ENCODE measurements at places on chromosomes 7 and 10.

DNA sequence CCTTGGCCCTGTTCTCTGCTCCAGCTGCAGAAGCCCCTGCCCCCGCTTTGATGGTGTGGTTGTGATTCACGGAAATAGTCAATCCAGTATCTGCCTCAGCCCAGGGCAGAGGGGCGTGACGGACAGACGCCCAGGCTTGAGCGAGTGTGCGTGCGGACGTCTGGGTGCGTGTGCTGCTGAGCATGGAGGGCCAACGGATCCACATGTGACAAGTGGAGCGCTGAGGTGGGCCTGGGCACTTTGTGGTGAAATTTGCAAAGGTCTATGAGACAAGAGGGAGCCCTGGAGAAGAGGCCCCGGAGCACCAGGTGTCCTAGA lies 94.4 kb downstream of the WDR37 start:
- DNase-seq = no peak

DNA sequence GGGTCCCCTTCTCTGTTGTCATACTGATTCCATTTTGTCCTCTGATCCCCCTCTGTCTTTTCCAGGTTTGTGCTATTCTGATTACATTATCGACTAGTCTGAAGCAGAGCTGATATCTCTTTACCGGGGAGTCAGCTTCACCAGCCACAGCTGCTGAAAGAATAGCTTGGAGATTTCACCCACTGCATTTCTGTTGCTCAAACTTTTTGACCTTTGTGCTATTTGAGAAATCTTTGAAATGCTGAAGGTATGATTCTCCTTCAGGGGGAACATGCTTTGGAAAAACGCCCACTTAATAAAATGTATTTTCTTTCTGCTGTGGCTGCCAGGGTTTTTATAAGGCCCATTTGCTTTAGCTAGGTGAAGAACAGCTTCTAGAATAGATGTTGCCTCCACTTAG lies 197.8 kb upstream of the TCF7L2 start:
- no peak for DNase-seq

- DNase-seq = no peak
These were observed 4.2 kb downstream of the PCDH15 start for GRCh38 chr10:54796881-54797280.

GRCh38 chr10:19488592-19489280 lies 327.5 kb upstream of the PLXDC2 start:
- DNase-seq = no peak

DNA sequence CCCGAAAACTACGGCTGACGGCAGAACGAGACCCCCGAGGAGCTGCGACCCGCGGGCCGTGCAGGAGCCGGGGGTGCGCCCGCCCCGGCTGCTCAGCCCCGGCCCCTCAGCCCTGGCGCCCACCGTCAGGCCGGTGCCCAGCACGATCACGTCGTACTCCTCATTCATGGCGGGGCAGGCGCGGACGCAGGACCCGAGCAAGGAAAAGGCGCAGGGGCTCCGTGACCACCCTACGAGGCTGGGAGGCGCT lies 218 bp downstream of the GDI2 start:
- DNase-seq = no peak

DNA sequence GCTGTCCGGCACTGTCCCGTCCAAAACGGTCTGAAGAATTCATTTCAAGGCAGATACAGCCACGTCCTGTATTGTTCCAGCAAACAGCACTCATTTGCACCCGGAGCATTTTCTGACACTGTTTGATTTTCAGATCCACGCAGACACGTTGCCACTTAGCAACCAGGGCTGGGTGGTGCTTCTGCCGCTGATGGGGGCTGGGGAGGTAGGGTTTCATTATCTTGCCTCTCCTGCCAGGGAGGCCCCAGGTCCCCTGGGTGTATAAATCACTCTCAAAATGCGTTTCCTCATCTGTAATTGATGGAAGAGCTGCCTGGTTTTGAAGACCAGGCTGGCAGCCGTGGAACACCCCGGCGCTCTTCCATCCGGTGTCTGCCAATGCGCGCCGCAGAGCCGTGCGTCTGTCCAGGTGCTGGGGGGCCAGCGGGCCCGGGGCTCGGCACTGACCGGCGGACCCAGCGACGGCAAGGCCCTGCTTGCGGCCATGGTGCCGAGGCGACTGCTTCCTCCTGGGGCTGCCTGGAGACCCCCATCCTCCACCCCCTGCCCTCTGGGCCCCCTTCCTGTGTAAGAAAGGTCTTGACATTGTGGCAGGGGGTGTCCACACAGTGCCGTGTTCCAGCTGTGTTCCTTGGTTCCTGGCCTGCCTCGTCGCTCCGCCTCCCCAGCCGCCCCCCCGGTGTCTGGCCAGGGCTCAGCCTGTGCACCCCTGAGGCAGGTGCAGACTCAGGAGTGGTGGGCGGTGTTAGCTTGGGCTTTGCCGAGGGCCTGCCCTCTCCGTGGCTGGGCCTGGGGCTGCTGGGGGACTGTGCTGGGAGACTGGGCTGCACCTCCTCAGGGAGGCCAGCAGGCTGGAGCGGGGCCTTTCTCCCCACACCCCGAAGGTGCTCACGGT lies 16.6 kb downstream of the ADGRA1 start:
- DNase-seq = no peak

GRCh38 chr10:127905848-127906261 lies 1.0 kb upstream of the PTPRE start:
- DNase-seq = no peak

GRCh38 chr10:119306514-119306951 lies 99.2 kb downstream of the GRK5 start:
- no peak for DNase-seq

DNA sequence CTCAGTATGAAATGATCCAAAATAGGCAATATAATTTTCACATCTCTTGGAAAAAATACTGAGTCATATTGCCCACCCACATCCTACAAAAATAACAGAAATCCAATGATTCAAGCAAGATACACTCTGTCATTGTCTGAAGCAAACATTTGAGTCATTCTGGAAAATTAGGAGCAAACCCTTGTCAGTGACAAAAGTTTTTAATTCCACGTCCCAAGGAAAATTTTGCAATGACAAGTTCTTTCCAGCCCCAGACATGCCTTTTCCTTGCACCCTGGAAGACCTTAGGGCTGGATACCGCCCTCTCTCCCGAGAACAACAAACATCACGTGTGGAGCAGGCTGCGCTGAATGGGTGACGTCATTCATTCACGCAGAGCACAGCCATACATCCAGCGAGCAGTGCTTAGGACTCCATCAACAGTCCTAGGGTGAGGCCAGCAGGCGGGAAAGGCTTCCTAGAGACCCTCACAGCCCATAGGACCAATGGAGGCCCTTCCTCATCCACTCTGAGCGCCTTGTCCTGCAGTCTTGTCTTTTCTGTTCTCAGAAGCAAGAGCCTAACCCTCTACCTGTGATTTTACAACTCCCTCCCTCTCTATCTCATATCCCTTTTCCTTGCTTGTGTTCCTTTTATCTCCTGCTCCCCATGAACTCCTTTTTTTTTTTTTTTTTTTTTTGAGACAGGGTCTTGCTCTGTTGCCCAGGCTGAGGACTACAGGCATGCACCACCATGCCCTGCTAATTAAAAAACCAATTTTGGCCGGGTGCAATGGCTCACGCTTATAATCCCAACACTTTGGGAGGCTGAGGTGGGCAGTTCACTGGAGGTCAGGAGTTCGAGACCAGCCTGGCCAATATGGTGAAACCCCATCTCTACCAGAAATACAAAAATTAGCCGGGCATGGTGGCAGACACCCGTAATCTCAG lies 23.5 kb upstream of the KDM7A start:
- DNase-seq = no peak

DNA sequence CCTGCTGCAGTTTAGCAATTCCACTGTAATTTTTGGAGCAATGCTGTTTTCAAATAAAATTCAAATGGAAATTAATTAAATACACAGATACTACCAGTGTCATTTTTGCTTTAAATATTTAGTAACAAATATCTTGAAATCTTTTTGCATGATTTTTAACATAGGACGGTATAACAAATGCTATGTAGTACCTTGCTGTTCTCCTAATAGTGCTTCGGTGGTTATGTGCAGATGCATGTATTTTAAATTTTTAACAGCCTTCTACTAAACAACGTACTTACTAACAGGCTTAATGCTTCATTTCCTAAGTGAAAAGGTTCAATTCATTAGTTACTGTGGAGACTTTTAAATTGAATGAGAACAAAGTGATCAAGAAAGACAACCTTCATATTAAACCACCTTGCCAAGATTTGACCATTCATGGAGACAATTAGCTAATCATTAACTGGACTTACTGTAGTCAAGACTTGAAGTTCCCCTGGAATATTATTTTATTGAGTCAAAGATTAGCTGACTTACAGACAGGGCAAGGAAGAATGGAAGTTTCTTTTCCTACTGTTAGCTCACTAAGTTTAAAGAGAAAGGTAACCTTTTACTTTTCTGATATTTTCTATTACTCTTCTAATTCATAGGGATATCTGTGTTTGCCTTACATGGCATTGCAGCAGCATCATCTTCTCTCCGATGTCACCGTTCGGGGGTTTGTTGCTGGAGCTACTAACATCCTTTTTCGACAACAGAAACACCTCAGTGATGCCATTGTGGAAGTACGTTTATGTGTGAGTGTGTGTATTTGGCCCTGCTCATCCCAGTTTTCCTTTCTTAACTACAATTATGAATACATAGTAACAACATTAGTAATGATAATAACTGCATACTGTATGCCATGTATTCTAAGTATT lies 74.3 kb downstream of the AVL9 start:
- no peak for DNase-seq

DNA sequence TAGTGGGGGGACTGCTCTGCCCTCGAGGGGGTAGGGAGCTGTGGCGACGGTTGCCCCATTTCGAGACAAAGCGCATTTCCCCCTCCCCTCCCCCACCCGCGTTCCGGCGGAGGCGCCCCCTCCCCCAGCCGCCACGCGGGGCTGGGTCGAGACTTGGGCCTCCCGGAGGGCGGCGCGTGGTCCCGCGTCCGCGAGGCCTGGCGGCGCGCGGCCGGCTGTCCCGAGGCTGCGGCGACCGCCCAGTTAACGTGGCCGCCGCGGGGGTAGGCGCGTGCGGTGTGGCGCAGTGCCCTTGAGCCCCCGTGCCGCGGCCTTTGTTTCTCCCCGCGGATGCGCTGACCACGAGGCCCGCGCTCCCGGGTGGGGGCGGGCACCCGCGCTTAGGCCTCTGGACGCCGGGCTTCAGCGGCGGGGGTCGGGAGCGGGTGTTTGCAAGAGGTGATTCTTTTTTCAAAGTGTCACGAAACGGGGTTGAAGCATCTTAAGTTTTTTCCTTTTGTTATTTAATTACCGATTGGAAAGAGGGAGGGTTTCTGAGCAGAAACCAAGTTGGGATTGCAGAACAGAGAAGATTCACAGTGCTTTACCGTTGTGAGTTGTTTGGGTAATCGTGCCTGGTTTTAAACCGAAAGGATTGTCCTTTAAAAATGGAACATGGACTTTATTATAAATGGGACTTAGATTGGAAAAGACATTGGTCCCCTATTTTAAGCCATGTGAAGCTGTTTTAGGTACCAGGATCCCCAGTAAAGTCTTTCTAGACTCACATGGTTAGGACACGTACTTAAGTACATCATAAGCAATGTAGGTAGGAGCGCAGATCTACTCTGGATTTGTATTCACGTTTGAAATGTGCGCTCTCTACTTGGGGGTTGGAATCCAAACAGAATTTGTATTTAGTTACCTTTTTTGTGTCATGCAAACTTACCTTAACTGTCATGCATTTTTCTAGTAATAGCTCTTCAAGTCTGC lies 760 bp downstream of the CBX3 start:
- peak; percentile 21 for DNase-seq

GRCh38 chr7:113421696-113422330 lies 303.5 kb upstream of the SMIM30 start:
- peak; percentile 95 for DNase-seq

DNA sequence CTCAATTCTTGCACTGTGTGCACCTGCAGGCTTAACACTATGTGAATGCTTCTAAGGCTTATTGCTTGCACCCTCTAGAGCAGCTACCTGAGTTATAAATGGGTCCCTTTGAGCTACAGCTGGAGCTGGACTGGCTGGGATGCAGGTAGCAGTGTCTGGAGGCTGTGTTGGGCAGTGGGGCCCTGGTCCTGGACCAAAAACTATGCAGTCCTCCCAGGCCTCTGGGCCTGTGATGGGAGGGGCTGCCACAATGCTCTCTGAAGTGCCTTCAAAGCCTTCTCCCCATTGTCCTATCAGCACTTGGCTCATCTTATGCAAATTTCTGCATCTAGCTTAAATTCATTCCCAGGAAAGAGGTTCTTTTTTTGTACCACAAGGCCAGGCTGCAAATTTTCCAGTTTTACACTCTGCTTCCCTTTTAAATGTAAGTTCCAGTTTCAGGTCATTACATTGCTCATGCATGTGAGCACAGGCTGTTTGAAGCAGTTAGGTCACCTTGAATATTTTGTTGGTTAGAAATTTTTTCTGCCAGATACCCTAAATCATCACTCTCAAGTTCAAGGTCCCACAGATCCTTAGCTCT lies 26.0 kb downstream of the KBTBD2 start:
- DNase-seq = no peak

DNA sequence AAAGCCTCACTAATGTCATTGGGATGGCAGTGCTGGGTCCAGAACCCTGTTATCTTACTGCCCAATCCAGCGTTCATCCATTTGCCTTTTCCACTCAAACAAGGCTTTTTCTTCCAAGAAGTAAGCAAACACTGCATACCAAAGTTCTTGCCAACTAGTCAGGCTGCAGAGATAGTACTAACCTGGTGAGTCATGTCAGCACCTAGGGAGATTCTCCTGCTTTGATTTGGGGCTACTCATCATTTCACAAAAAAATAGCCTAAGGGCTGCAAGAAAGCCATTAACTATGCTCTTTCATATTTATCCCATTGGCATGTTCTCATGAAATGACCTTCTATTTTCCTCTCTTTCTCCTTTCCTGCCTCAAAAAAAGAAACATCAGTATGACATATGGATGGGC lies 142.6 kb downstream of the TWIST1 start:
- DNase-seq = no peak

Data from NCI-H1694 (cell line).